ENCODE measurements at places on chromosomes 4 and X. TPM values are rescaled to one million over a fixed set of nuclear protein-coding genes. Genes with fewer than 3 reads are reported as not detected.

EREG gene
- total RNA-seq: not detected

CXCR3 gene
- total RNA-seq: not detected

ZNF157 gene
- total RNA-seq: 5.0 TPM

USP27X gene
- total RNA-seq: 13.1 TPM

NCAPG gene
- total RNA-seq: 13.8 TPM

GAGE13 gene
- not detected for total RNA-seq

UGT2B10 gene
- not detected for total RNA-seq

RNF212 gene
- 4.4 TPM for total RNA-seq

PCYT1B gene
- 26.3 TPM for total RNA-seq

PRRG1 gene
- total RNA-seq: 5.0 TPM

GAGE2A gene
- total RNA-seq: not detected

MAGEC1 gene
- not detected for total RNA-seq

SMIM10L2A gene
- total RNA-seq: 9.7 TPM

FAT1 gene
- 36.9 TPM for total RNA-seq

ELOVL6 gene
- total RNA-seq: 38.5 TPM

COL25A1 gene
- 16.9 TPM for total RNA-seq

TMEM35A gene
- 67.3 TPM for total RNA-seq

ARHGAP6 gene
- 1.3 TPM for total RNA-seq

CT83 gene
- not detected for total RNA-seq

QRFPR gene
- total RNA-seq: 1.6 TPM

HSD17B13 gene
- 0.94 TPM for total RNA-seq

GPR50 gene
- total RNA-seq: not detected

UGT2B17 gene
- total RNA-seq: not detected

ETDA gene
- not detected for total RNA-seq

GPR173 gene
- total RNA-seq: 36.0 TPM

AR gene
- total RNA-seq: 0.94 TPM

PRDM8 gene
- total RNA-seq: 34.1 TPM

DUX4 gene
- not detected for total RNA-seq

PNMA6A gene
- total RNA-seq: 14.4 TPM

ARX gene
- 14.4 TPM for total RNA-seq

GTPBP6 gene
- 20.3 TPM for total RNA-seq

HPSE gene
- 0.94 TPM for total RNA-seq

TCEAL6 gene
- 5.9 TPM for total RNA-seq

PCDH19 gene
- 31.0 TPM for total RNA-seq

GAGE12E gene
- not detected for total RNA-seq
